Tibial nerve (tissue), 4 donors: ENCODE measurements at places on chromosomes 4 and X.
A peak's percentile ranks its signal among the peaks of the same experiment; 100 is the strongest.

- no peaks in the 10 kb centered on the region for H3K27me3 ChIP-seq
- H3K36me3 ChIP-seq: no peaks in the 10 kb centered on the region
- peaks cover 37% of the 10 kb centered on the region for H3K4me1 ChIP-seq
- H3K4me3 ChIP-seq: no peak overlapping the region
- H3K27ac ChIP-seq: no peak overlapping the region
- no peak for DNase-seq
Measured at GRCh38 chr4:6769233-6769988, 13.1 kb upstream of the KIAA0232 start.

DNA sequence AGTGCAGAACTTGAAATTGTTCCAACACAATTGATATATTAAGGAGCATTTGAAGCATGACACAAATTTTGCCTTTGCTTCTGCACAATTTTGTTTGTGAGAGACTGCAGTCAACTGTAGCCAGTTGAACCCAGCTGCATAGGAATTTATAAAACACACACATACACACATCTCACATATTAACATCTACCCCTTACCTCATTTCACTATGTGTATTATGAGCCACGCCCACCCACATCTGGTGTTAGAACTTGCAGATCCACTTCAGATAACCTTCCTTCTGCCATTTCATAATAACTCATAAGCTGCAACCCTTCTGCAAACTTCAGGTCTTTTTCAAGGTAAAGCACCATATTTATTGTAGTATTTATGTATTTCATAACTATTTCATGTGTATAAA, 188.1 kb upstream of the WDFY3 start:
- H3K36me3 ChIP-seq: no peaks in the 10 kb centered on the region
- DNase-seq: no peak
- no peaks in the 10 kb centered on the region for H3K27me3 ChIP-seq
- H3K4me1 ChIP-seq: no peaks in the 10 kb centered on the region
- no peak overlapping the region for H3K27ac ChIP-seq
- no peak overlapping the region for H3K4me3 ChIP-seq

- no peak for DNase-seq
- no peak overlapping the region for H3K4me3 ChIP-seq
- no peaks in the 10 kb centered on the region for H3K36me3 ChIP-seq
- H3K27ac ChIP-seq: no peak overlapping the region
Measured at GRCh38 chr4:138449938-138450337, 207.8 kb upstream of the SLC7A11 start.

DNA sequence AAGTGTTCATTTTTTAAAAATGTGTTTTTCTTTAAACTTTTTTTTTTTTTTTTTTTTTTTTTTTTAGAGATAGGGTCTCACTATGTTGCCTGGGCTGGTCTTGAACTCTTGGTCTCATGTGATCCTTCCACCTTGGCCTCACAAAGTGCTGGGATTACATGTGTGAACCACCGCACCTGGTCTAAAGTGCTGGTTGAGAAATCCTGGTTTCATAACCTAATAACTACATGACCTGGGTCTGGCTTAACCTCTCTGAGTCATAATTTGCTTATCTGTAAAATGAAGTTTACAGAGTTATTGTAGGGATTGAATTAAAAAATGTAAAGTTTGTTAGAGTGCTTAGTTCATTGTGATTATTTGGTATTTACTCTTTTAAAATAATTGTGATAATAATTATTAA, 5.2 kb downstream of the HSD17B13 start:
- no peaks in the 10 kb centered on the region for H3K27me3 ChIP-seq
- H3K27ac ChIP-seq: no peak overlapping the region
- no peaks in the 10 kb centered on the region for H3K36me3 ChIP-seq
- no peak overlapping the region for H3K4me3 ChIP-seq

DNA sequence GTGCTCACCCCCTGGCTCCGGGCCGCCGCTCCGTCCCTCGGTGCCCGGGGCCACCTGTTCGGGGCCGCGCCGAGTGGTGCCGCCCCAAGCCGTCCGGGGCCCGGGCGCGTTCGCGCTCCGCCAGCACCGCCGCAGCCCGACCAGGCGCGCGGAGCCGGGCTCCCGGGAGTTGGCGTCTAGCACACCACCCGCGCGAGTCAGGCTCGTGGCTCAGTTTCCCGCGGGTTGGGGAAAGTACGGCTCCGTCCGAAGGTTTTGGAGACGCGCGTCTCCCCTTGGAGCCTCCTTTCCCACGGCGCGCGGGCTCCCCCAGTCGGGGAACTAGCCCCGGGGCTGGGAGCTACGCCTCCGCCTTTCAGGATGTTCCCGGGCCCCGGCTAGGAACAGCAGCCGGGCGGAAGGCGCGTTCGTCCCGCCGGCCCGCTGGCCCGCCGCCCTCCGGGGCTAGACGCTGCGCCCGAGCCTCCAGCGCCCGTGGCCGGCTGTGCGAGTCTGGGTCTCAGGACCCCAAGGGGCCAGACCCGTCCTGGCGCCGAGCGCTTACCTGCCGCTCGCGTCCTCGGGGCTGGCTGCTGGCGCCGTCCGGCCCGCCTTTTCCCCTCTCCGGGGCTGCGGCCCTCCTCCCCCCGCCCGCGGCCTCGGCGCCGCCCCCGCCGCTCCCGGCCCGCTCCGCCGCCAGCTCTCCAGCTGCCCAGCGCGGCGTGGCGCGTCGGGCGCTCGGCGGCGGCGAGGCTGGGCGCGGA, at the start of gene ADGRG2:
Gene ADGRG2 (minus strand): TSS at position 571 of the 743 bp plus-strand sequence. CDS start 53,634 bp downstream, outside the sequence.
- H3K27ac ChIP-seq: no peak within 1 kb of the TSS
- no peak for DNase-seq
- no peaks in the 10 kb centered on the region for H3K36me3 ChIP-seq
- H3K4me3 ChIP-seq: peak within 1 kb of the TSS; percentile 26
- no peaks in the 10 kb centered on the region for H3K27me3 ChIP-seq

- no peaks in the 10 kb centered on the region for H3K27me3 ChIP-seq
- DNase-seq: no peak
- no peak overlapping the region for H3K27ac ChIP-seq
- no peak overlapping the region for H3K4me3 ChIP-seq
Measured at GRCh38 chrX:70025464-70025863, 24.3 kb downstream of the AWAT2 start.

GRCh38 chrX:84339507-84340364, 151.7 kb upstream of the RPS6KA6 start:
- DNase-seq: no peak
- no peaks in the 10 kb centered on the region for H3K27me3 ChIP-seq
- no peak overlapping the region for H3K4me3 ChIP-seq
- H3K27ac ChIP-seq: no peak overlapping the region

GRCh38 chrX:69552512-69552911, 48.4 kb downstream of the NALF2 start:
- H3K4me1 ChIP-seq: no peaks in the 10 kb centered on the region
- no peaks in the 10 kb centered on the region for H3K27me3 ChIP-seq
- no peak overlapping the region for H3K4me3 ChIP-seq
- H3K27ac ChIP-seq: no peak overlapping the region
- no peak for DNase-seq

DNA sequence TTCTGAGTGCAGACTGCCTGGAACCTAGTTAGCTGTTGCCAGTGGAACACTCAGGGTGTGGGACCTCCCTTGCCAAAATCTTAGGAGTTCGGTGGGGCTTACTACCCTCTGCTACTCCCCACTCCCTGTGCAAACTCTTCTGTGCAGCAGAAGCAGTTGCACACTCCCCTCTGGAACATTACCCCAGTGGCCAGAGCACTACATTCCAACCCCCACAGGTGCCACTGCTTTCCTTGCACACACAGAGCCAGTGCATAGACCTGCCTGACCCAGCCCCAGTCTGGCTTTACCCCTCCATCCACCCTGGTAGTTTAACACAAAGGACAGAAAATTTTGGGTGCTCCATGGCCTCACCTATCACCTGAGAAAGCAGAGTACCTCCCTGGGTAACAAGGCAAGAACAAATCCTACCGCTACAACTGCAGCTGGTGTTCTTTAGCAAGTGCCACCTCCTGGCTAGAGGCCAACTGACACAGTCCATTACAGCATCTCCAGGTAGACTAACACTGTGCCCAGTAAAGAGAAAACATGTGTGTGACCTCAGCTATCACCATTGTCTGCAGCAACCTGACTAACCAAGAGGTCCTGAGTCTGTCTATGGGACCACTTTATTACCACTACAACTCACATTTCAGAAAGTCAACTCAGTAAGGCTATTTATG, 11.5 kb upstream of the RASSF6 start:
- H3K4me3 ChIP-seq: no peak overlapping the region
- no peaks in the 10 kb centered on the region for H3K27me3 ChIP-seq
- H3K4me1 ChIP-seq: no peaks in the 10 kb centered on the region
- H3K27ac ChIP-seq: no peak overlapping the region

- H3K4me1 ChIP-seq: no peaks in the 10 kb centered on the region
- no peaks in the 10 kb centered on the region for H3K27me3 ChIP-seq
- no peak for DNase-seq
- H3K4me3 ChIP-seq: no peak overlapping the region
Measured at GRCh38 chrX:153381684-153382532, 19.2 kb downstream of the PNMA6E start.

DNA sequence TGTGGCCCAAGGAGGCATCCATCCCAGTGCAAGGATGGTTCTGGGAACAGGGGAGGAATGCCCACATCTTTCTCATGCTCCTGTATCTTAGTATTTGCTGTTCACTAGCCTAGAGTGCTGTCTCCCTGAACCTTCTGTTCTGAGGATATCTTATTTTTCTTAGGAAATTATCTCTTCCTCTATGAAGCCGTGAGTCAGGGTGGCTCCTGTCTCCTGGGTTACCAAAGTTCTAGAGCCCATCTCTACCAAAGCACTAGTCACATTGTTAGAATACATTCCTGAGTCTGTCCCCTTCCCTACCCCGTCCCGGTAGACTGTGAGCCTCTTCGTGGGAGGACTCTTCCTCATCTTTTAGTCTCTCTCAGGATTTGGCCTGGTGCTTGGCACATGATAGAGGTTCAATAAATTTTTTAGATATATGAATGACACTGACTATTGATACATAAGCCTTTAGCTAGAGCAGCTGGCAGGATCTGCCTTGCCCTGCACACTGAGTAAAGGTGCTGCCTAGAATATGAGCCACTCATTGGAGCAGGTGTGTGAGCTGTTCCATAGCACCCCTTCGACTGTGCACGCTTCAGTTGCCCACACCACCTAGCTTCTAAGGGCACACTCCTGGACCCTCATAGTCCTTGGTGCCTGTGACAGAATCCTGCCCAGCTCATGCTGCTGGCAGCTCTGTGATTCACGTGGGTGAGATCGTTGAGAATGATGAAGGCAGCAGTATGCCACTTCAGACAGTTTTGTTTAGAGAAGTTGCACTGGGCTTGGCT, 13.3 kb downstream of the CXCR3 start:
- DNase-seq: no peak
- H3K4me3 ChIP-seq: no peak overlapping the region
- H3K27ac ChIP-seq: no peak overlapping the region
- H3K36me3 ChIP-seq: no peaks in the 10 kb centered on the region
- H3K4me1 ChIP-seq: no peaks in the 10 kb centered on the region

DNA sequence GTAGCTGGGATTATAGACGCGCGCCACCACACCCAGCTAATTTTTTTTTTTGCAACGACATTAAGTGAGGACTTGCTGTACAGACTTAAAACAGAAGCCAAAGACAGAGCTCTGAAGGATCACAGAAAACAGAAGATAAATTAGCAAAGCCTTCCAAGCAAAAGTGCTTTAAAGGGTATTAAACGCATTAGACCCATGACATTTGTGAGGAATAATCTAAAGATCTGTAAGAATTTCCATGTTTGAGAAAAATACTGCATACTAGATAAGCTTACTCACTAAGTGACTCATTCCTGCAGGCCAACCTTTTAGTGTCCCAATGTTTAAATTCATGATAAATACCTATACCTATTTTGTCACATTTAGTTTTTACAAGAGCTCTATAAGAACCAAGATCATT, 27.4 kb downstream of the SMARCA1 start:
- no peaks in the 10 kb centered on the region for H3K36me3 ChIP-seq
- no peak overlapping the region for H3K4me3 ChIP-seq
- no peak overlapping the region for H3K27ac ChIP-seq
- H3K27me3 ChIP-seq: no peaks in the 10 kb centered on the region
- no peak for DNase-seq
- no peaks in the 10 kb centered on the region for H3K4me1 ChIP-seq

- no peaks in the 10 kb centered on the region for H3K4me1 ChIP-seq
- no peak overlapping the region for H3K27ac ChIP-seq
- no peak overlapping the region for H3K4me3 ChIP-seq
- no peaks in the 10 kb centered on the region for H3K27me3 ChIP-seq
- H3K36me3 ChIP-seq: no peaks in the 10 kb centered on the region
Measured at GRCh38 chr4:31169846-31170245, 449.7 kb downstream of the PCDH7 start.

GRCh38 chr4:140697709-140698560, 58.2 kb downstream of the TBC1D9 start:
- no peaks in the 10 kb centered on the region for H3K36me3 ChIP-seq
- H3K27ac ChIP-seq: no peak overlapping the region
- no peak overlapping the region for H3K4me3 ChIP-seq
- no peaks in the 10 kb centered on the region for H3K4me1 ChIP-seq
- DNase-seq: no peak

DNA sequence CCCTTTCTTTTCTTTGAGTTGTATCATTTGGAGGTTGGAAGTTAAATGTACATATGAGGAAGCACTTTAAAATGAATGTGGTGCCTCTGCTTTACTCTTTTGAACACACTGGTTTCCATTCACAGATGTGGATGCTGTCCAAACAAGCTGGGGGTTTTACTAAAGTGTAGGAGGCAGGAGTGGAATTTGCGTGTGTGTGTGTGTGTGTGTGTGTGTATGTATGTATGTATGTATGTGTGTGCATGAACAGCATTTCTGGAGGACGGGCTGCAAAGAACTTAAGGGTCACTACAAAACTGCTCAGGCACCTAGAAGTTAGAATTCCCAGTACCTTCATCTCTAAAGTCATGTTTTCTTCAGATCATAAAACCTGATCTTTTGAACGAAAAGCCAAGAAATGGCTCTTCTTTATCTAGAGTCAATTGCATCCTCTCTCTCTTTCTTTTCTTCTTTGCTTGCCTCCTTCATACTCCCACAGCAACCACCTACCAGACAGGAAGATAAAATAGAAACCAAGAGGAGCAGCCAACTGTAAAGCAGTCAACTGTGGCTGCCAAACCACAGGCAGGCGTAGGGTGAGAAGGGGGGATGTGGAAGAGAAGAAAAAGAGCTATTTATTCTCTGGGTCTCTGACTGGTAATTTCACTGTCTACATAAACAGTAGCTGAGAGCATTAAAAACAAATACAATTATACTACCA, 177.0 kb upstream of the RASGEF1B start:
- no peak for DNase-seq
- H3K4me1 ChIP-seq: peaks cover 10% of the 10 kb centered on the region
- H3K36me3 ChIP-seq: no peaks in the 10 kb centered on the region
- H3K27me3 ChIP-seq: no peaks in the 10 kb centered on the region
- H3K4me3 ChIP-seq: no peak overlapping the region

- H3K4me1 ChIP-seq: no peaks in the 10 kb centered on the region
- no peak for DNase-seq
- H3K4me3 ChIP-seq: no peak overlapping the region
- H3K36me3 ChIP-seq: no peaks in the 10 kb centered on the region
Measured at GRCh38 chr4:141102367-141102766, 30.9 kb downstream of the RNF150 start.

- H3K4me1 ChIP-seq: no peaks in the 10 kb centered on the region
- DNase-seq: no peak
- H3K4me3 ChIP-seq: no peak overlapping the region
- H3K27ac ChIP-seq: no peak overlapping the region
- peaks cover 2% of the 10 kb centered on the region for H3K27me3 ChIP-seq
Measured at GRCh38 chrX:38954520-38954919, 153.3 kb downstream of the MID1IP1 start.
